ENCODE measurements at places on chromosomes 4 and X.

DNA sequence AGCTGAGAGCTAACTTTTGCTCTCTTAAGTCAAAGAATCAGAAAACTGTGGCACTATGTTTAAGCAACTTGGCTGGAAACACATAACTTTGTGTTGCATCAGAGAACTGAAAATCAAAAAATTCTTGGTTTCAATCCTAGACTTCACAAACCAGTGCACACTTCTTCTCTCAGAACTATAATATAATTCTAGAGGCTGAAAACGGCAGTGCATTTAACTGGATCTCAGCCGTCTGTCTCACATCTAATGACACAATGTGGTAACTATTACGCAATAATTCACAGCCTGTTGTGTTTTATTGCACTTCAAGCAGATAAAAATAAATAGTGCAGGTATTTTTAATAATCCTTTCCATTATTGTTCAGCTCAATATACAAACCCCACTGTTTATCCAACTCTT, 260.6 kb upstream of the DIAPH2 start:
- DNase-seq: no peak

DNA sequence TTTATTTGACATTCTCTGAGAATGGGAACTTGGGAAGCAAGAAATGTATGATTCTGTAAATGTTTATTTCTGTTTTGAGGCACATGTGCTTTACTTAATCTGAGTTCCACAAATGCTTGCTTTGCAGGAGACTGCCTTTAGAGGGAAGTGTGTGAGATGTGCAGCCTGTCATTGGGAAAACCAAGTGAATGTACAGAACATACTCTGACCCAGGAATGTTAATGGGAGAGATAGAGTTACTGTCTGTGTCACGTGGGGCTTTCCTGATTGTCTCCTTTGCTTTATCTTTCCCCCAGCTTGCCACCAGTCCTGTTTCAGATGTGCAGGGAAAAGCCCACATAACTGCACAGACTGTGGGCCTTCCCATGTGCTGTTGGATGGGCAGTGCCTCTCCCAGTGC, 218.6 kb upstream of the ANXA3 start:
- no peak for DNase-seq

- DNase-seq: no peak
These were observed 14.7 kb downstream of the CWH43 start for GRCh38 chr4:49000806-49001205.

- DNase-seq: no peak
These were observed 52.4 kb downstream of the AFF2 start for GRCh38 chrX:148552775-148553174.

DNA sequence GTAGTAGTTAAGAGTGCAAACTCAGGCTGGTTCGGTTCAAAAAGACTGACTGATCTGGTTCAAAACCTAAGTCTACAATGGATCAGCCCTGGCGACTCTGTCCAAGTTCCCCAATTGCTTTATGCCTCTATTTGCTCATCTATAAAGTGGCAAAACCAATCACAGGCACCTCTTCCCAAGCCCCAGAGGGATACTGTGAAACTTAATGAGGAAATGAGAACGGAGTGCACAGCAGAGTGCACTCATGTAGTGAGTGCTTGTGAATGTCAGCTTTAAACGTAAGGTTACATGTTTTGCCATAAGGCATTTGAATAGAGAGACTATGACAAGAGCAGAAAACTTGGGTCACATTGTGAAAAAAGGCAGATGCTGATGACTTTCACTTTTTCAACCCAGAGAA, 199.7 kb upstream of the KLF3 start:
- no peak for DNase-seq

DNA sequence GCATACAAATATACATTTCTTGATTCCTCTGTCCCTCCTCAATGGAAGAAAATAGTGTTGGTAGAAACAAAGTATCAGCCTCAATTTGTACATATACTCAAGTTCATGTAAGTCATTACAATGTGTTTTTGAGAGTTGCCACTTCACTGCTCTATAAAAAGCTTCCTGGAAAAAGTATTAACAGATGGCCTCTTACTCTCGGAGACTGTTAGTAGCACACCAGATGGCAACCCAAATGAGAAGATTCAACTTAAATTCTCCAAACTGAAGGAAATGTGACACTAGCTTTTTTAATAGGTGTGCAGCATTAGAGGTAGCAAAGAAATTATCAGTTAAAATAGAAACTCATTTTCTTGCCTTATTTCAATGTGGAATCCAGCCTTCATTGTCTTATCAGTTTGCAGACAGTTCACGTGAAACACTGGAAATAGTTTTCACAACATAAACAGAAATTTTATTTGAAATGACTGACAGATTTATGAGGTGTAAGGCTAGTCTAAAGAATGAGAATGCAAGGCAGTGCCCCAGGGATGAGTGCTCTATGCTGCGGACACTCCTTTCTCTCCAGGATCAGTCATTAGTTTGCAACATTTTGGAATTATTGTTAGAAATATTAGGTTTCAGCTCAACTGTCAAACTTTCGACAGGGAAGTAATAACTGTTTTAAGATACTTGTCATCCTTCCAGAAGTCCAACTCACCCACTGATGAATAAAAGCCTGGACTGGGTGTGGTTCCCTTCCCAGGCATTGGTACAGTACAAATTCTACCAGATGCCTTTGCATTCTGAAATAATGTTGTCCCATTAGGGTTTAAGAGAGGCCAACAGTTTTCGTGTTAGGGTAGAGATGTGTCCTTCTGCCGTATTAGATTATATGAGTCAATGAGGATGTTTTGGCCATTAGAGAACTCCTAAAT, 50.9 kb downstream of the IDS start:
- no peak for DNase-seq

- no peak for DNase-seq
These were observed 81.5 kb upstream of the MAPK10 start for GRCh38 chr4:86441175-86441936.

DNA sequence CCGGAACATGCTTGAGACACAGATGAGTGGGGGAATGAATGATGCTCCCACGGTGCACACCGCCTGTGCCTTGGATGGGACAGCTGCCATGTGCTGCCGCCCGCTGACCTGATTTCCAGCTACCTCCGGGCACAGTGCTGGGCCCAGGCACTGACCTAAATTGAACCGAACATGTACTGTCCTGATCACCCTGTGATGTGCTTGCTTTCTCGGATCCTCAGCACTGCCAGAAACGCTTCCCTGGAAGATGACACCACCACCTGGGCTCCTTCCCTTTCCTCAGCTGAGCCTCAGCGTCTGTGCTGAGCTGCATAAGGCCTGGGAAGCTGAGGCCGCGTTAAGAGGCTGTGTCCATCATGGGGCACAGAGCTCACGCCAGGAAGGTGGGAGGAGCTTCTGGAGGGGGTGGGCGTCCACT, 39.3 kb upstream of the MXD4 start:
- DNase-seq: no peak

DNA sequence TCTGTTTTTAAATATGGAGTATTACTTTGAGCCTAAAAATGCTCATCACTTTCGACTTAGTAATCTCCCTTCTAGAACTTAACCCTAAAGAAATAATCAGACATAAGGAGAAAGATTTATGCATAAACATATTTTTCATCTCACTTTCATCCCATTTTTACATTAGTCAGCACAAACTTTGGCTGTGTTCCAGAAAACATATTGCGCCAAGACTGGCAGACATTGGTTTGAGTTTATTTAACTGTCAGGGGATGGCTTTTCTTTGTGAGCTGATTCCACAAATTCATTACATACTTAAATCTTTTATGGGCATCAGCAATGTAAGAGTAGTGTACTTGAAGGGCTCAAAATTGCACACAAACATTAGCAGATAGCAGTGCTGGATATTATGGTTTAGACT, 23.7 kb downstream of the MAOA start:
- DNase-seq: no peak

- no peak for DNase-seq
These were observed 314.5 kb downstream of the GPAT3 start for GRCh38 chr4:83850435-83850834.

DNA sequence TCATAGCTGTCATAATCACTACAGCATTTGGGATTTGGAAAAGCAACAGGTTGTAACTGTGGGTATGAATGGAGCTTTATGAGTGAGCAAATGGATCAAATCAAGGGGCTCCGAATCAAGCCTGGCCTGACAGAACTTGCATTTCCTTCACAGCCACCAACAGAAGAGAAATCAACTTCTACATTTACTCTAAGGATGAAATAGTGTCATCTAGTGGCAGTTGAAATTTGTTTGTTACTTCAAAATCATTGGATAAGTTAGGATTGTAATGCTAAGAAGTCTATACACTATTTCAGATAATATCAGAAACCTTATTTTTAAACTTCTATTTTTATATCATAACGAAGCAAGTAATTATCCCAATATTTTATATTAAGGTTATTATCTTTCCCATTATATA, 10.7 kb upstream of the WDR17 start:
- DNase-seq: no peak

- DNase-seq: no peak
These were observed 431.8 kb upstream of the HTR2C start for GRCh38 chrX:114152130-114152529.

DNA sequence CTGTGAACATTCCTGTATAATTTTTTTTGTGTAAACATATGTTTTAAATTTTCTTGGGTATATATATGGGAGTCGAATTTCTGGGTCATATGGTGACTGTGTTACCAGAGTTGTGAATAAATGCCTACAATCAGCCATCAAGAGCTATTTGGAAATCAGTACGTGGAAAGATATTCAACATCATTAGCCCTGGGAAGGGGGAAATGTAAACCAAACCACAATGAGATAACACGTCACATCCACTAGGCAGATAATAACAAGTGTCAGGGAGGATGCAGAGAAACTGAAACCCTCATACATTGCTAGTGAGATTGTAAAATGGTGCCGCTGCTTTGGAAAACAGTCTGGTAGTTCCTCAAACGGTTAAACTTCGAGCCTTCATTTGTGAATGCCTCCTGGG, 43.9 kb downstream of the LUZP4 start:
- DNase-seq: no peak

GRCh38 chrX:149845385-149845784, 35.6 kb upstream of the MAGEA8 start:
- DNase-seq: no peak

DNA sequence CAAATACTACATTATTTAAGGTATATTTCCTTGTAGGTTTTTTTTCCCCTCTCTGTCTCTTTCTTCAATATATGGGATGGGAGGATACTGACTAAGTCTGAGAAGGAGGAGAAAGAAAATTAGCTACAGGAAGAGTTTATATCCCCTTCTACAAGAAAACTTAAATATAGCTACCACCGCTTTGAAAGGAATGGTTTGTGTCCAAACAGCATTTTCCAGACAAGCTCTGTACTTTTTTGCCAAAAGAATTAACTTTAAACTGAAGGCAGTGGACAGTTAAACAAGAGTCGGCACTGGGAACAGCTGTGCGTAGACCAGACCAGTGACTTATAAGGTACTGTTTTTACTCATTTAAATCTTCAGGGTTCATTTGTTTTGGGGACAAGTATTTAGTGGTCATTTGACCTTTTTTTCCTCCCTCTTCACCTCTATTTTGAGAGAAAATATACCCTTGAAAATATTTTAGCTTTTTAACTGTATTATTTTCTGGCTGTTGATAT, 303.7 kb downstream of the ARHGAP24 start:
- no peak for DNase-seq

DNA sequence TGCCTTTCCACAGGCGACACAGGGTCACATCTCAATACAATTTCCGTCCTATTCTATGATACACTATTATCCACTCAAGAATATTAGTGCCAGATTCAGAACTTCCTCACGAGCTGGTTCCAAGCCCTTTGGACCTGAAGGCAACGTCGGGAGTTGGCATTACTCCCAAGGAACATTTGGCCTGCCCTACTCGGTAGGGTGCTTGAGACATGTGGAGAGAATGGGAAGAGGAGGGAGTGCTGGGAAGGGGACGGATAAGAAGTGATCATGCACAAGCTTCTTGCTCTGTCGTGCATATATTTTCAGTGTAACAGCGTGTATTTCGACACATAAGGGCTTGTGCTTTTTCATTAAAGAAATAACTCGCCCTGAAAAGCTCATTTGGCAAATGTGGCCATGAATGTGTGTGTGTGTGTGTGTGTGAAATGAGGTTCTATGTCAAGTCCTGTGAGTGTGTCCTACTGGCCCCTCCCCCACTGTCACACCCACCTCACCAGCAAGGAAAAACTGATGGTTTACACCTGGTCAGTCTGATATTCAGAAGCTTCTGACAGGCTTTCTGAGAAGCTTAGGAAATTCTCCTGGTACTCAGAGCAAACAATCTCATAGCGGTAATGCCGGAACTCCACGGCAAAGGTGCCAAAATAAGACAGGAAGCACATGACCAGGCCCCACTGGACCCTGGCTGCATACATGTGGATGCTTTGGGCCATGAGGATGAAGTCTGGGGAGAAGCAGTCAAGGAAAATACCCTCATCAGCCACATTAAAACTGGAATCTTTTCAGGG, 54.8 kb downstream of the ENOPH1 start:
- no peak for DNase-seq

DNA sequence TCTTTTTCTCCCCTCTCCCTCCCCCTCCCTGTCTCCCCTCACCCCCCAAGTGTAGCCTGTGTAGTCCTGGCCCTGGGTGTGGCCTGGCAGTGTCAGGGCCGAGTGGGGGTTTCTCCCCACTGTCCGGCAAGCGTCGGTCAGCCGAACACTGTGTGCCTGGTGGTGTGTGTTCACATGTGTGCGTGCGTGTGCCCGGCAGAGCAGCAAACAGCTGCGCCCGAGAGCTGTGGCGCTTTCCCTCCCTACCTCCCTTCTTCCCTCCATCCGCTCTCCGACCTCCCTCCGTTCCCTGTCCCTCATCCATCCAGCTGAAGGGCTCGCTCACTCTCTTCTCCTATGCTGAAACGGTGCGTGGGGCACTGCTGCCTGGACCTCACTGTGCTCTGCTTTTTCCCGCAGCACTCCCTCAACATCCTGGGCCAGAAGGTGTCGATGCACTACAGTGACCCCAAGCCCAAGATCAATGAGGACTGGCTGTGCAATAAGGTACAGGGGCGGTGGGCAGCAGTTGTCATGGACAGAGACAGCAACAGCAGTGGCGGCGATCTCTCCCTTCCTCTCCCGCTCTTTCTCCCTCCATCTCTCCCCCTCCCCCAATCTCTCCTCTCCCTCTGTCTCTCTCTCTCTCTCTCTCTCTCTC, 17.4 kb upstream of the UBA1 start:
- no peak for DNase-seq

DNA sequence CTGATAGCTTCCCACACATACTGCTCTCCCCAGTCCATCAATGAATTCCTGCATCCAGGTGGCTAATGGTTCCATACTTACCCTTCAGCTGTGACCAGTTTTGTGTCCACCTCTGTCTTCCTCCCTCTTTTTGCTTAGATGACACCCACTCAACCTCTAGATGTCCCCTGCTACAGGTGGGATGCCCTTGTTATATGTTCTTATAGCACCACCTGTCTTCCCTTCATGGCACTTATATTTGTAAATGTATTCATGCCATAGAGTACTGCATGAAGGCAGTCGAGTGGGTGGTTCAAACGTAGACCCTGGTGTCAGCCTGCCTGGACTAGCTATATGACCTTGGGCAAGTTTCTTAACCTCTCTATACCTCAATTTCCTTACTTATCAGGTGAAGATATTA, 6.5 kb upstream of the USP46 start:
- DNase-seq: peak; percentile 49

All from CD4-positive, alpha-beta T cell treated with Interleukin-10 for 1 hour (primary cell).